Hematopoietic multipotent progenitor cell treated with erythropoietin and hydrocortisone succinate and interleukin-3 and kit ligand, for 17 days (in vitro differentiated cells): ENCODE measurements at places on chromosomes 5 and 9.
A peak's percentile ranks its signal among the peaks of the same experiment; 100 is the strongest.

DNA sequence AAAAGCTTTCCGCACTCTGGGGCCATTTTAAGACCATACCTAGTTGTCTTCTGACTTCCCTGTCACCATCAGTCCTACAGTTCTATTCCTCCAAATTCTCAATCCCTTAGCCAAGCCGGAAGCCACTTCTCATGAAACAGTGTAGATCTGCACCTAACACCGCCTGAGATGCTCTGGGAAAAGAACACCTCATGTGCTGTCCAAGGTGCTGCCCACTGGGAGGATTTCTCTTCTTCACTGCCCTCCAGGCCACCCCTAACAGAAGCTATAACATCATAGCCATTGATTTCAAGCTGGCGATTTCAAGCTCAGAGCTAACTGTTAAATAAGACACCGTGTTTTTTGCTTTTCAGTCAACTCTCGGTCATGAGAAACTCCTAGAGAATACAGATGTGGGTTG lies 559.3 kb downstream of the CCDC171 start:
- no peak for DNase-seq

DNA sequence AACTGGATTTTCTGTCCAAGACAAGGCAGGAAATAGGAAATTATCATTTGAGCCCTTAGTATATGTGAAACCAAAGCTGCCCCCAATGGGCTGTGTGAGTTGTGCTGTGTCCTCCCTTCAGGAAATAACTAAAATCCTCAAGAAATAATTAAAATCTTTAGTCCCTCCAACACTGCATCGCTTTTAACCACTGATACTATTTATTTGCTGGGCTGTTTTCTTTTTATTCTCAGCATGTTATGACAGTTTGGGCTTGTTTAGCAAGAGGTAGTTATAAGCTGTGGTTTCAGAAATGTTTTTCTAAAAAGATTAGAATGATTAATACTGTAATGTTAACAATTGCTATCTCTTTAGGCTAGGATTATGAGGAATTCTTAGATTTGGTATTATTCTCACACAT lies 187.0 kb upstream of the KCNN2 start:
- DNase-seq = no peak

GRCh38 chr5:78360924-78361630 lies 660 bp downstream of the SCAMP1 start:
- peak; percentile 56 for DNase-seq

DNA sequence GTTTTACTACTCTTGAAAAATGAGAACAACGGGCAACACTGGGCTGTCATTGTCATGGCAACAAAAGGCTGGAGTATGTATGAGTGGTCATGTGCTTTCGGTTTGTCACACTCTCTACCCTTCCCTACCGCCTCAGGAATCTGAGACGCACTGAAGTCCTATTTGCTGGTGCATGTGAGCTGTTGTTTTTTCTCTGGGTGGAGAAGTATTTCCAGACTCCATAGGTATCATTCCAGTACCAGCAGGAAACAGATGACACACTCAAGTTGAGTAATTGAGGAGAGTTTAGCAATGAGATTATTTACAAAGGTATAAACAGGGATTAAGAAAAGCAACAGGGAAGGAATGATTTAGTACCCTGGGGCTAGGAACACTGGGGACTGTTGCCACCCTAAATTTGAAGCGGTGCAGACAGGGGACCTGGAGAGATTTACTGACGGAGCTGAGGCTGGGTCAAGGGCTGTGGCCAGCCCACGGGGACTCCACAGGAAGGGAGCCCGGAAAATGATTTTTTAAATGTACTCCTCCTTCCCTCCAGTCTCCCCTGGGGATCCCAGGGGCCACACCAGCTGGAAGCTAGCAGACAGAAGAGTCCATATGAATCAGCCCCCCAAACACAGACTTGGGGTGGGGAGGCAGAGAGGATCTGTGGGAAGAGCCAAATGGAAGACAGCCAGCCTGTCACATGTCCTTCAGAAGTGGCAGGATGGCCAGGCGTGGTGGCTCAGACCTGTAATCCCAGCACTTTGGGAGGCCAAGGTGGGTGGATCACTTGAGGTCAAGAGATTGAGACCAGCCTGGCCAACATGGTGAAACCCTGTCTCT lies 13.2 kb upstream of the ZBTB43 start:
- no peak for DNase-seq

DNA sequence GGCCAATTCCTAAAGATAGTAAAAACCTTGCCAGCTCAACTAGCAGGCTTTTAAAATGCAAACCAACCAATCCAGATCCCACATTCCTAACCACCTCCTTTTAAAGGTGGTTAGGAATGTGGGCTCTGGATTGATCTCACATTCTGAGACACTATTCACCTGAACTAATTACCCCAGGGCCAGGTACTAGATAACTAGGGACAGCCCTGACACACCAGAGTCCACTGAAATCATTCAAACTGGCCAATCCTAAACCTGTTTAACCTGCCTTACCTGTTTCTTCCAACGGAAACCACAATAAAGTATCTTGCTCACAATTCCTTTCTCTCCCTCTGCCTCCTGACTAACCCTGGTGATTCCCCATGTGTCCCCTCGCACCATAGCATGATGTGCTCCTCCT lies 168.3 kb upstream of the DMAC1 start:
- no peak for DNase-seq
